ENCODE measurements at places on chromosomes 2 and 18.

- no peak for DNase-seq
Measured at GRCh38 chr2:98909317-98910211, 26.5 kb downstream of the CRACDL start.

DNA sequence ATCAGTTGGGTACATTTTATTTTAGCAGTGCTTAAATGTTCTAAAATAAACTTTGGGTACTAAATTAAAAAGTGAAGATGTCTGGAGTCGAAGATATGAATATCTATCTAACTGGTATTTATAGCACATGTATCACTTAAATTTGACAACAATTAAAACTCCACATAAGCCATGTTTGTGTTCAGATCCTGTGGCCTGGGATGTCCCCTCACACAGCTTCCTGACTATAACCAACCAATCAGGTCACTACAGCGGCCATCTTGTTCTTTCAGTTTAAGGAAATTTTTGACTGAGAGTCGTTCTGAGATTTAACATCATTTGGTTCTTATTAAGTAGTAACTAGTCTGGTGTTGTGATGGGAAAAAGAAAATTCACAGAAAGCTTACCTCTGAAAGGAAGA lies 170.7 kb upstream of the NRP2 start:
- DNase-seq = no peak

DNA sequence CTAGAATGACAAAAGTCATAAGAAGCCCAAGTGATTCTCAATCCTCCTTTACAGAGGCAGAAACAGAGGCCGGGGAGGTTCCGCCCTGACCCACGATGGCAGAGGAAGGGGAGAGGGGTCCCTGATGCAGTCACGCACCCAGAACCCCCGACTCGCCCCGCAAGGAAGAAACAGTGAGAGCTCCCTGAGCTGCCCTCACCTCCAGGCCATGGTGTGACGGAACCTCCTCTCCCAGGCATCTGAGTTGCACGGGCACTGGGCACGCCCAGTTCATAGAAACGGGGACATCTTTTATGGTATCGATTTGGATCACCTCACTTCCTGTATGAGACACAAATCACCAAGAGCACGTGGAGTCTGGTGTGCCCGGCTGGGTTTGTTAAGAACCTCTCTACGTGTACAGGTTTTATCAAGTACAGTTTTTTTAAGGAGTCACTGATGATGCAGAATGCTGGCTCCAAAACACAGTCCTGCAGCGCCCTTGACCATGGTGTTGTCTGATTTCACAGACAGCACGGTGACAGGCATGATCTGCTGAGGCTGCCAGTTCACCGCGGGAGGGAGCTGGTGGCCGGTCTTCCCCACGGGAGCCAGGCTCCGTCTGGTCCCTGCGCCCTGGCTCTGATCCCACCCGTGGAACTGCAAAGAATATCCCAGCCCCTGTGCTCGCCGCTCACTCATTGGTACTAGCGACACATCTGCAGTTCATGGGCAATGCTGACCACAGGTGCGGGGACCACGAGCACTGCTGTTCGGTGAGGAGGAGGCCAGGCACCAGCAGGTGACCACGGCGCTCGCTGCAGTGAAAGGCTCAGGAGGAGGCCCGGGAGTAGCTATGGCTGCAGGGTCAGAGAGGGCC lies 35.6 kb downstream of the PXDN start:
- DNase-seq = no peak

DNA sequence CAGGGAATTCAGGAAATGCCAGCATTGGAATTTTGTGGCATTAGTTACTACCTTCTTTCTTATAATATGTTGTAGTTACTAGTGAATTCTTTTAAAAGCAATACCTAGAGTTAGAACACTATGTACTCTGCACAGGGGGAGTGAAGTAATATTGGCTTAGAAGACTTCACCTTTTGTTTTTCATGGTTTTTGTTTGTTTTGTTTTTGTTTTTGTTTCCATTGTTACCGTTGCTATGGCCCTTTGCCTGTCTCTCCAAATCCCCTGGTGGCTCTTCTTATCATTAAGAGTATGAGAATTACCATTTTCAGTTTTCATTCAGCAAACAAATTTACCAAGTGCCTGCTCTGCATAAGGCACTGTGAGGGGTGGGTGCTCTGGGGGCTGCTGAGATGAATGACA lies 160.1 kb downstream of the HAUS1 start:
- no peak for DNase-seq

DNA sequence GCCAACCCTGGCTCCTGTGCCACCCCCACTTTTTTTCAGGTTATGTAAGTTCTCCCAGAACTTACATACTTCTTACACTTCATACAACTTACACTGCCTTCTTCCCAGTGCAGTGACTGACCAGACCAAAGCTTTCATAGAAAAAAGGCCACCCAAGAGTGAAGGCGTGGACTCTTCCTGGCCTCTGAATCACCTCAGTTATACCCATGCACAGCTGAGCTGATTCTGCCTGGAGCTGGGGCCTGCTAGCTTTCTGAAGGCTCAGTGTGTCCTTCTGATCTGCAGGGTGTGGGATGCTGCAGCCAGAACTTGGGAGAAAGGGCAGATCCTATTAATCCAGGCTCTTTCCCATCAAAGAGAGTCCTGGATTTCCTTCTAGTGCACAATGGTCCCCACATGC lies 216.1 kb downstream of the TTC32 start:
- no peak for DNase-seq

DNA sequence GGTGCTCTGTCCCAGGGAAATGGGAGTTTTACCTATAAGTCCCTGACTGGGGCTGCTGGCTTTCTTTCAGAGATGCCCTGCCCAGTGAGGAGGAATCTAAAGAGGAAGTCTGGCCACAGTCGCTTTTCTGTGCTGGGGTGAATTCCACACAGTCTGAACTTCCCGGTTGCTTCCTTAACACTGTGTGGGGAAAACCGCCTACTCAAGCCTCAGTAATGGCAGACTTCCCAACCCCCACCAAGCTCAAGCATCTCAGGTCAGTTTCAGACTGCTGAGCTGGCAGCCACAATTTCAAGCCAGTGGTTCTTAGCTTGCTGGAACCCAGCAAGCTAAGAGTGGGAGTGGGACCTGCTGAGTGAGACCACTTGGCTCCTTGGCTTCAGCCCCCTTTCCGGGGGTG lies 54.9 kb downstream of the NUP35 start:
- DNase-seq = no peak

DNA sequence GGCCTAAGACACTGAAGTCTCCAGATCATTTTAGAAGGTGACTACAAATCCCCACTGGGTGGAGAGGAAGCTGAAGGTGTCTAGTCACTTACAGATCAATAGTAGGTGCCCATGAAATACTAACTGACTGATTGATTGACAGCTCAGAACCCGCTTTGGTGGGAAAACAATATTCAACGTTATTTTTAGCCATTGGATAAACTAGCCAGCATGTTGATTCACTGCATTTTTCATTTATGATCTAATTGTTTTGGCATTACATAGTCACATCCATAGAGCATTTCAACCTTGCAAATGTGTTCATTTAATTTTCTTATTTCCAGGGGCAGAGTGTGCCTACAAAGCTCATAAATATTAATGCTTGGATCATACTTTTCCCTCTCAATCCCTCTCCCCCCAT lies 162.3 kb downstream of the MREG start:
- no peak for DNase-seq

DNA sequence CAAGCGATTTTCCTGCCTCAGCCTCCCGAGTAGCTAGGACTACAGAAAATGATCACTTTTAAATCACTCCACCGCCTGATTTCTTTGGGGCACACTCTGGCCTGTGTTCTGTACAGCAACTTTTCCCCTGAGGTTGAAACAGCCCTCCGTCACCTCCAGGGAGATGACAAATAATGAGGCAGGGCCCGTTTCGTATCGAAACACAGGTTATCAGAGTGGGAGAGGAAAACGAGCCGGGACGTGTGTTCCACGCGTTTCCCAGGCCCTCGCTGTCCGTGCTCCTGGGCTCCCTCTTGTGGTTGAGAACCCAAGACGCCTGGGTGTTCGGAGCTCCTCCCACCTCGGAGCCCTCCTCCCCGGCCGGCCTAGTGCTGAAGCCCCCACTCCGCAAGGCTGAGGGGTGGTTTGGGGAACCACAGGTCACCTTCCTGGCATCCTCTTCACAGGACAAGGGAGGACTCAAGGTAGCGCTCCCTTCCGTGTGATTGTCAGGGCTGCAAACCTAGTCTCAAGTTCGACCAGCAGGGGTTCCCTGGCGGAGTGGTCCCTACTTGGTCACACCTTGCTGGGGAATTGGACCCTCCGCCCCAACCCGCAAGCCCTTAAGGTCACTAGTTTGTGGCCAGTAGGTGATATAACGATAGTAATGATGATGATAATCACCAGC lies 12.8 kb downstream of the ATP6V1B1 start:
- peak; percentile 78 for DNase-seq

DNA sequence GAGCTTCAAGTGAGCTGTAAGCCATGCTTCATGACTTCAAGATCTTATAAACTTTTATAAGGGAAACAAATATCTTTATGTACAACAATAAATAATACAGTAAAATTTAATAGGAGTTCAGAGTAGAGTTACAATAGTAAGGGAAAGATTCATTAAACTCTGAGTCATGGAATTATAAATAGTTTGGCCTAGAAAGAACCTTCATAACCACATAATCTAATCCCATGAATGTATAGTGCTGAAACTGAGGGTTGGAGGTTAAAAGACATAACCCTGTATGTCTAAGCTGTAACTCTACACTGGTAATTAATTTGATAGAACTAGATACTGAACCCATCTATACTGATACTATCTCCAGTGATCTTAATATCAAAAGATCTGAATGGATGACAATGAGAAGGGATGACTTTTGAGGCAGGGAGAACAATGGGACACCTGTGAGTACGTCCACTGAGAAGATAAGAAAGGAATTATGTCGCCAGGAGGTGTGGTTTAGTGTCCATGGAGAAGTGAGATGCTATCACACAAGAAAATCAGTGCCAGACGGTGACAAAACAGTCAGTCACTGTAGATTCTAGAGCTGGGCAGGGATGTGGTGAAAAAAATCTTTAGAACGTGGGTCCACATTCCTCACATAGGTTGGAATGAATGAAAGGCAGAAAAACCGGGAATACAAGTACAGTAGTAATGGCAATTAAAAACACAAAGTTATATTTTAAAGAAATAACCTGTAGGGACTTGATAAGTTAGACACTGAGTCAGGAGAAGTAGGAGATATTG lies 1.1 kb downstream of the IL1F10 start:
- no peak for DNase-seq

DNA sequence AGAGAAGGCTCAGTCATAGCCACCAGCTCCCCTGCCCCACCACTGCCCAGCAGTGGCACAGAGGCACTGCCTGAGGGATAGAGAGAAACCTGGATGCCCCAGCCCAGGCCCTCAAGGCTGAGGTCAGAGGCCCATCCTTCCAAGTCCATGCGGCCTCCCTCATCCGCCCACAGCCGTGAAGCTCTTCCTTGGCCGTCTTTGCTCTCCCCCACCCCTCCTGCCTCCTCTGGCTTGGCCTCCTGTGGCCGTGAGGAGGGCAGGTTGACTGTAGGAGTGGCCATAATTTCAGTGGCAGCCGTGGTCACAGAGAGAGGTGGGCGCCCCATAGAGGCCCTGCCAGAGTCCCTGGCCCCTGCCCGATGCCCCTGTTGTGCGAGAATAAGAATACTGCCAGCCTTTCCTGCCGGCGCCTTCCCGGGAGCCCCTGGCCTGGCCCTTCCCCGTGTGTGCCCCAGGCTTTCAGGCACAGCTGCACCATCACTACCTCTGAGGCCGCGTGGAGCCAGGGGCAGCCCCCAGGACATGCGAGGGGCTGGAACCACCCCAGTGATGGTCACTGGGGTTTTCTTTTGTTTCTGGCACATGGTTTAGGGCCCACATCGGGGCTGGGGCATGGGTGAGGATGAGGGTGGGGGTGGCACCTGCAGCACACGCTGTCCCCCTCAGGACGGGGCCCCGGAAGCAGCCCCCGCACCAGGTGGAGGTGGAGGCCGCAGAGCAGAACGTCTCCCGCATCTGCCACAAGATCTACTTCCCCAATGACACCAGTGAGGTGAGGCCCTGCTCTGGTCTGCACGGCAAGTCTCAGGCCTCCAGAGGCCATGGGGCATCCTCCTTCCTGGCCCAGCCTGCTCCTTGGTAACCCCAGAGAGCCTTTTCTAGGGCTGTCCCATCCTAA lies 13.1 kb upstream of the GPR17 start:
- no peak for DNase-seq

DNA sequence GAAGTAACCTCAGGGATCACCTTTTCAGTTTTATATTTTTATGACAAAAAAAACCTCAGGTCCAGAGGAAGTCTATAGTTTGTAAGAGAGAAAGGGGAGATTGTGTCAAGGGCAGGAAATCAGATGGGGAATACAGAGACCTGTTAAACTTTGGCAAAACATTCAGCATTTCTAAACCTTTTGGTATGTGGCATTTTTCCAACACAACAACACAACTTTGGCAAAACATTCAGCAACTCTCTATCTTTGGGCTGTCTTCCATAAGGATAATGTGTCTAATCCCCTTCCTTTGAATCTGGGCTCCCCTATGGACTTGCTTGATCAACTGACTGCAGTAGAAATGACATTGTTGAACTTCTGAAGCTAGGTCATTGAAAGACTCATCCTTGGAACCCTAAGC lies 220.6 kb upstream of the CCDC68 start:
- no peak for DNase-seq

DNA sequence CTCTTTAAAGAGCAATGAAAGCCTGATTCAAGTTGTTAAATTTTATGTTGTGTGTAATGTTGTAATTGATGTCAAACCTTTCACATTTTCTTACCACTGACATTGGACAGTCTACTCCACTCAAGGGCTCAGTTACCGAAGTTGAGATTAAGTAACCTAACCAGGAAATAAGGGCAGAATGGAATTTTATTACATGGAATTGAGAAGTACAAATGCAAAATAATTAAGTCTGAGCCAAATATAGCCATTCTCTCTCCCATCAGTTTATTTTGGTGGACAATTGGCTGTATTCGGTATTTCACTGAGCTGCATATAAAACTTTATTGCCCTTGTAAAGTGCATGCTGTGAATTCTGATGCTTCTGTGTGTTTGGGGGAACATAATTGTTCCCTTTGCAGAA lies 231.5 kb downstream of the TTC32 start:
- no peak for DNase-seq

GRCh38 chr2:152241948-152242729 lies 66.6 kb upstream of the STAM2 start:
- DNase-seq = no peak

GRCh38 chr18:6145645-6146306 lies 250.5 kb upstream of the TMEM200C start:
- no peak for DNase-seq

- DNase-seq = no peak
Measured at GRCh38 chr18:23779696-23780303, 90.5 kb downstream of the LAMA3 start.

- no peak for DNase-seq
Measured at GRCh38 chr18:75638223-75638775, 210.8 kb upstream of the SMIM21 start.

- no peak for DNase-seq
Measured at GRCh38 chr2:240450532-240451107, 15.2 kb downstream of the GPC1 start.

- no peak for DNase-seq
Measured at GRCh38 chr2:39133215-39133851, 12.5 kb upstream of the SOS1 start.

- DNase-seq = peak; percentile 5
Measured at GRCh38 chr2:35410431-35411061, 945.0 kb upstream of the CRIM1 start.

DNA sequence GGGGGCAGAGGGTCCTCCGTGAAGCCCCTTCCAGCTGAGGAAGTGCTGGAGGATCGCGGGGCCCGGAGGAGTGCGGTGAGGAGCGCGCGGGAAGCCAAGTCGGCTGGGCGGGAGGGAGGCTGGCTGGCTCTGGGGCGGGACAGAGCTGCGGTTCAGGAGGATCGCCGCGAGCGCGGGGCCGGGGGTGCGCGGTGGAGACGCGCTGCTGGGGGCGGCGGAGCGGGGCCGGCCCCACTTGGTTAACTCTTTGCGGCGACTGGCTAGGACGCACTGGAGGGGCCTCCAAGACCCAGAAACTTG lies 464 bp downstream of the CYBRD1 start:
- DNase-seq = no peak

- DNase-seq = no peak
Measured at GRCh38 chr2:137910641-137911040, 53.6 kb upstream of the HNMT start.
